ENCODE measurements at places on chromosomes 11 and 22.

GRCh38 chr11:87368151-87368550 lies 330.4 kb downstream of the TMEM135 start:
- DNase-seq: no peak

- DNase-seq: peak; percentile 77
Observed at GRCh38 chr11:104609311-104610085, 288.8 kb downstream of the CASP12 start.

DNA sequence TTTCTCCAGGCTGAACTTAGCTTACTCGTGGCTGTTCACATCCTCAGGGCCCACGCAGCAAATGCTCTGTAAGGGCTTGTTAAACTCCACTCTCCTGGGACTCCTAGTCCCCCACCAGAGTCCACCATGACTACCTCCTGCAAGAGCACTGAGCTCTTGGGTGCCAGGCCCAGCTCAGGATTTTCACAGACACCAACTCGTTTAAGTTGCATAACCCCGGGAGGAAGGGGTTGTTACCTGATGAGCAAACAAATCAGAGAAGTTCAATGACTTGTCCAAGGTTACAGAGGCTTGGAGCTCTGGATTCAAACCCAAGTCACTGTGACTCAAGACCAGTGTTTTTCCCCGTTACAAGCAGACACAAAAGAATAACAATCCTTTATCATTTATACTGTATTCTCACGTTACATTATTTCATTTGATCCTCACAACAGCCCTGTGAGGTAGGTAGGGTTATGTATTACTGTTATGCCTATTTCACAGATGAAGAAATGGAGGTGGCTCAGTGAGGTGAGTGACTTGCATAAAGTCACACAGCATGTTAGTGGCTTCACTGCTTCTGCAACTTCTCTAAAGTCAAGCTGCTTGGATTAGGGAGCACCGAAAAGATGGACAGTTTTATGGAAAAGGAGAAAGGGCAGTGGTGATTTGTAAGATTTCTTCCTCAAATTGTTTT lies 17.4 kb downstream of the KCTD21 start:
- no peak for DNase-seq

DNA sequence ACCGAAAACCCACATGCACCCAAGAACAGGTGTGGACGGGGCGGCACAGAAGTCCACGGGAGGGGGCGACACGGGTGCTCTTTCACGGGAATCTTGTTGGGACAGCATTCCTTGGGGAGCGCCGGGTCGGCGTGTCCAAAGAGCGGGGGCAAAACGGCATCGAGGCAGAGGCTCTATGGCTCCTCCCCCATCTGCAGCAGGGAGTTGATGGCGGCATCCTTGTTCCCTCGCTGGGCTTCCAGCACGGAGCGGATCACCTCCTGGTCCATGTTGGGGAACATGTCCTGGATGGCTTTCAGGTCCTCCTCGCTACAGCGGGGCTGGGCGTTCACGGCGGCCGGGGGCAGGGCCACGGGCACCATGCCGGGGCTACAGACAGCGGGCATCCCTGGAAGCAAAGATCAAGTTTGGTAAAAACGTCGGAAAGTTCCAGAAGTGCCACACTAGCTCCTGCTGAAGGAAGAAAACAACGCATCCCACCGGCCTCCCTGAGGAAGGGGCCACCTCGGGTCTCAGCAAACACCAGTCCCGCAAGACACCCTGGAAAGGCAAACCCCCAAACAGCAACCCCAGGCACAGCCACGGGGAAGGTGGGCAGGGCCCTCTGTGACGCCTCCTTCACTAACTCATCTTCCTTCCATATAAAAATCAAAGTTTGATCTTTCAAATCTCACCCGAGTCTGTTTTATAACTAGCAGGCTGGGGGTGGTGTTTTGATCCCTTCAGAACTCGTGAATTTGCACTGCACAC lies 32.4 kb downstream of the TOLLIP start:
- no peak for DNase-seq

- DNase-seq: no peak
Observed at GRCh38 chr22:29765905-29766631, 739 bp downstream of the ZMAT5 start.

- DNase-seq: no peak
Observed at GRCh38 chr11:117468888-117469287, 141.2 kb downstream of the CEP164 start.

DNA sequence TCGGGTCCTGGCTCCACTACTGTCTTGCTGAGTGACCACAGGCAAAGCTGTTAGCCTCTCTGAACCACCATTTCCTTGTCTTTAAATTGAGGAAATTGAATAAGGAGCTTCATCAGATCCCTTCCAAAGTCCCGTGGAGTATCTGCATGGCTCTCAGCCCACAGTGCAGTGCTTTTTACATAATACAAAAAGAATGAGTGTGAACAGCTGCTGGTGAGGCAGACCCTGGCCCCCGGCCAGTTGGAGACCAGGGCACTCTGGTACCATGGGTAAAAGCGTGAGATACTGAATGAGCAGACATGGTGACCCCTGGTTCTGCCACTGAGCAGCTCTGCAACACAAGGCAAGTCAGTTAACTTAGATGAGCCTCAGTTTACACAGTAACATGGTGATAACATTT lies 86.8 kb downstream of the GALNT18 start:
- DNase-seq: no peak

- DNase-seq: no peak
Observed at GRCh38 chr11:64410404-64410734, 51.4 kb downstream of the RPS6KA4 start.

DNA sequence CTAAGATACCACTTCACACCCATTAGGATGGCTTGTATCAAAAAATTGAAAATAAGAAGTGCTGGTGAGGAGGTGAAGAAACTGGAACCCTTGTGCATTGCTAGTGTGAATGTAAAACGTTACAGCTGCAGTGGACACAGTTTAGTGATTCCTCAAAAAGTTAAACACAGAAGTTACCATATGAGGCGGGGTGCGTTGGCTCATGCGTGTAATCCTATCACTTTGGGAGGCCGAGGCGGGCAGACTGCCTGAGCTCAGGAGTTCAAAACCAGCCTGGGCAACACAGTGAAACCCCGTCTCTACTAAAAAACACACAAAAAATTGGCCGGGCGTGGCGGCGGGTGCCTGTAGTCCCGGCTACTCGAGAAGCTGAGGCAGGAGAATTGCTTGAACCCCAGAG lies 43.5 kb downstream of the SGSM3 start:
- DNase-seq: no peak
